ENCODE measurements at places on chromosomes 3 and 15. TPM values are rescaled to one million over a fixed set of nuclear protein-coding genes. Genes with fewer than 3 reads are reported as not detected.

The TRIM71 gene
- total RNA-seq = not detected

The CHL1 gene
- total RNA-seq = not detected

The TMEM266 gene
- under 0.01 TPM for total RNA-seq

The IRAK2 gene
- 30.5 TPM for total RNA-seq

The ZNF609 gene
- 21.7 TPM for total RNA-seq

The C3orf22 gene
- not detected for total RNA-seq

The ITIH4 gene
- total RNA-seq = 0.76 TPM

The ATP10A gene
- total RNA-seq = not detected

The EXD1 gene
- not detected for total RNA-seq

The MNS1 gene
- total RNA-seq = 1.5 TPM

The CX3CR1 gene
- not detected for total RNA-seq

The SNX22 gene
- 0.76 TPM for total RNA-seq

The P3H2 gene
- total RNA-seq = under 0.01 TPM

The CACNA2D3 gene
- total RNA-seq = not detected

The ADGRG7 gene
- not detected for total RNA-seq

The ROPN1 gene
- total RNA-seq = not detected

The SLC12A8 gene
- 0.65 TPM for total RNA-seq

Measured in epithelial cell of umbilical artery (primary cell).